Pulmonary artery endothelial cell (primary cell): ENCODE measurements at places on chromosomes 2 and 18.

DNA sequence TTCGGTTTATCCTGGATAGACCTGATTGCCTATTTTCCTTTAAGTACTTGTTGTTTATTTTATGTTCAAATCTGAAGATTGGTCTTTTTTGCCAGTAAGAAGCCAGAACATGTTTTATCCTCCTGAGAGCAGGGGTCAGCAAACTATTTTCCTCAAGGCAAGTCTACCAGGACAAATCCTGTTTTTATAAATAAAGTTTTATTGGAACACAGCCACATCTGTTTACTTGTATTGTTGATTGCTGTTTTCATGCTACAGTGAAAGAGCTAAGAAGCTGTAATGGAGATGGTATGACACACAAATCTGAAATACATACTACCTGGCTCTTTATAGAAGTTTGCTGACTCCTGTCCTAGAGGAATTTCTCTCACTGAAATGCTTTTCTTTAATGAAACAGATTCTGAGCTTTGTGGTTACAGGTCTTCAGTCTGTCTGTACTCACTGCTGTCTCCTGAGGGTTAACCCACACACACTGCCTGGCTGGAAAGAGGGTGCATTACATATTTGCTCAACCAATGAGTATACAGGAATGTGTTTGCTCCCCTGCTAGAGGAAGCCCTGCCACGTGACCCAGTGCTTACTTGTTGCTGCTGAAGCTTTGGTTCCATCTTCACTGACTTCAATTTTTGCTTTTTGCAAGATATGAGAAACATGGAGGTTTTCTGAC is 22.6 kb downstream of the MRPL44 start:
- no peak for DNase-seq

DNA sequence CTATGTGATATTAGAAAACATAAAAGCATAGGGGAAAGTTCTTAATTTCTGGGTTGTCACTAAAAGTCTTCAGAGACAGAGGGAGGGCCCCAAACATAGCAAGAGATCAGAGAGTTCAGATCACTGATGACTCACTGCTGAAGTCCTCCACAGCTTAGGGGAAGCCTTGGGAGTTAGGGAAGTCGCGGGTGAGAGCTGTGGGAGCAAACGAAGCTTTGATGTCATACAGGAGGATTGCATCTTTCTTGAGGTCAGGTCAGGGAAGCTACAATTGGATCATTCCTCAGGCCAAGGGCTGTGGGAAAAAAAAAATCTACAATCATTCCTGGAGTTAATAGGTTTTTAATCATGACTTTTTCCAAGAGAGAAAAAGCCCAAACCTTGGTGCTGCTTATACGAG is 96.2 kb downstream of the COPS8 start:
- no peak for DNase-seq

DNA sequence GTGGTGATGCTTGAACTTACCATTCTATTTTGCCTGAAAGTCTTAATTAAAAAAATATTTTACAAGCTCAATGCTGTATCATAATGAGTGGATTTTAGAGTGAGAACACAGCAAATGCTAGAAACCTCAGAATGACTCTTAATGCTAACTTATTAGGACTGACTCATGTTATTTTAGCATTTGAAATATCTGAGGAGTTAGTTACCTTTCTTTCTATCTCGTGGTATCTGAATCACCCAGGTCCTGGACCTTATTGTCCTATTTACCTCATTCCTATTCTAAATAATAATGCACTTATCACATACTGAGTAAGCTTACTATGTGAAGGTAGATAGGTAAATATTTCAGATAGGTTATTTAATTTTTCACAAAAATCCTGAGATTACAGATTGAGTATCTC is 70.7 kb downstream of the SOS1 start:
- DNase-seq: no peak

GRCh38 chr18:22238681-22239080 is 69.3 kb downstream of the GATA6 start:
- DNase-seq: no peak

- no peak for DNase-seq
These were observed 9.4 kb upstream of the MOCOS start for GRCh38 chr18:36177913-36178312.

GRCh38 chr2:28670856-28671255 is 80.8 kb upstream of the PPP1CB start:
- no peak for DNase-seq

DNA sequence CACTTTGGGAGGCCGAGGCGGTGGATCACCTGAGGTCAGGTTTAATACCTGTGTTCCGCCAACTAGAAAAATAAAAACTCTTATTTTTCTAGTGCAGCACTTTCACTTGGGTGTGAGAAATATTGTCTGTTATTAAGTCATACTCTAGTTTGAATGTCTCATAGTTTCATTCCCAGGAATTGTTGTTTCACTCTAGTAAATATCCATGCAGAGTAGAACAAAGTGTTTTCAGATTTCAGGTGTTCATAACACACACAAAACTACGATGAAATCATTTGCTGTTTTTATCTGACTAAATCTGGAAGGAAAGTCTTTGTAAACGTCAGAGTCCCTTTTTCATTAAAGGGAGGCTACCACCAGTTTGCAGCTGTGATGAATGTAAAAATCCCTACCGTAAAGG is 4.0 kb downstream of the FAM117B start:
- DNase-seq: no peak

DNA sequence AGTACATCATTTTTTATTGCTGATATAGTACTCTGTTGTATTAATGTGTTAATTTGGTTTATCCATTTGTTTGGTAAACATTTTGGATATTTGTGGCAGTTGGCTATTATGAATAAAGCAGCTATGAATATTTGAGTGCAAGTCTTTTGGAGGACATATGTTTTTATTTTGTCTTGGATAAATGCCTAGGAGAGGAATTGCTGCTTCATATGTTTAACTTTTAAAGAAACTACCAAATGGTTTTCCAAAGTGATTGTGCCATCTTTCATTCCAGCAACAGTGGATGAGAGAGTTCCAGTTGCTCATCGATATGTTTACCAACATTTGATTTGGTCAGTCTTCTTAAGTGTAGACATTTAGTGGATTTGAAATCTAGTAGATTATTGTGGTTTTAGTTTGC is 51.8 kb downstream of the MERTK start:
- DNase-seq: no peak

DNA sequence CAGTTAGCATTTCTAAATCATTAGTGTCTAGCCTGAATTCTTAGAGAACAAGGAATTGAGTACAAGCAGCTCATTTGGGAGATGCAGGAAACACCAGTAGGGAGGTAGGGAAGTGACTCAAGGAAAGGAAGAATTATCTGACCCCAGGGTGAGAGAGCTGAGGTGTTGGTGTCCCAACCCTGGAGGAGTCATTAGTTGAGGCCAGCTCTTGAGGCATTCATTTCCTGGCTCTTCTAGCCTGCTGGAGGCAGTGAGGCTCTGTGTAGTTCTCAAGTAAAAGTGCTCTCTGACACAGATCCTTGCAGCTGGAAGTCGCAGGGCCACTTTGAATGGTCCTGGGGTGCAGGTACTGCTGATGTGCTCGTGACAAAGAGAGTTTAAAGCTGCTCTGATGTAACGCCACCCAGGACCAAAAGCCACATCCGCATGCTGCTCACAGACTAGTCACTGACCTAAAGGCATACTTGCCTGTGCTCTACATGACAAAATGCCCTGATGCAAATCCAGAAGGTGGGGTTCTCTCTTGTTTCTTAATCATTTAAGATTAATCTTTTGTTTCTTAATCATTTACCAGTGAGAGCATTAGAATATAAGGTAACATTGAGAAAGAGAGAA is 299.5 kb upstream of the LYPD1 start:
- no peak for DNase-seq

GRCh38 chr2:158998551-158999248 is 30.3 kb downstream of the TANC1 start:
- peak; percentile 73 for DNase-seq

DNA sequence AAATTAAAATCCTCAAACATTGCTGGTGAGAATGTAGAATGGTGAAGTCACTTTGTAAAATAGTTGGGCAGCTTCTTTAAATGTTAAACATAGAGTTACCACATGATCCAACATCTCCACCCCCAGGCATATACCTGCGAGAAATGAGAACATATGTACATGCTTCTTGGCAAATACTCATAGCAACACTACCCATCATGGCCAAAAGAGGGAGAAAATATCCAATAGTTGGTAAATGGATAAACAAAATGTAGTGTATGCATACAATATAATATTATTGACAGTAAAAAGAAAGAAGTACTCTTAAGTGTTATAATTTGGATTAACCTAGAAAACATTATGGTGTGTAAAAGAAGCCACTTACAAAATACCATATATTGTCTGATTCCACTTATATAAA is 185.9 kb downstream of the CDH7 start:
- DNase-seq: no peak

DNA sequence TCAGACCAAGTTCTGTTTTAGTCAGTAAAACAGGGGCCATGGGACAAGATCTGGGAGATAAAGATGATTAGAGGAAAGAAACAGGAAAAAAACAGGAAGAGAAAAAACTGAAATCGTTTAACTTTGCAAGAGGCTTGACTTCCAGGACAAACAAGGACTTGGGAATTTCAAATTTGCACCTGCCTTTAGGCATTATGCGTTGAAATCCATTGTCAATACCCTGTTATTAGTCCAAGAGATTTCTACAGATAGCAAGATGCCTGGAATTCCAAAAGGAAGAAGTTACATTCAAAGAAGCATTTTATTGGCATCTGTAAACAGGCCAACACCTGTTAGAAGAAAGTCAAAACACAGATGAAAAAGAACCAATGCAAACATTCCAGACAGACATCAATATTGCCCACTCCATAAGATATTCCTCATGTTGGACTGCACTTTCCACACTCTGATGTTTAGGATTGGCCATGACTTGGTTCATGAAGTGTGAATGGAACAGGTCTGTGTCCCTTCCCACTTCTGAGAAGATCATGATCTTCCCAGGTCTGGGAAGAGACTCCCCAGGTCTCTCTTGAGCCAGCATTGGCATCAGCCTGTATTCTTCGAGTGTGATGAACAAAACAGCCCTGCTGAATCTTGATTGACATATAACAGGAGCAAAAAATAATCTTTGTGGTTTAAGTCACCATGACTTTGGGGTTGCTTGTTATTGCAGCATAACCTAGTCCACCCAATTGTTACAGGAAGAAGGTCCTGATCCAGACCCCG is 181.4 kb upstream of the FN1 start:
- DNase-seq: no peak

DNA sequence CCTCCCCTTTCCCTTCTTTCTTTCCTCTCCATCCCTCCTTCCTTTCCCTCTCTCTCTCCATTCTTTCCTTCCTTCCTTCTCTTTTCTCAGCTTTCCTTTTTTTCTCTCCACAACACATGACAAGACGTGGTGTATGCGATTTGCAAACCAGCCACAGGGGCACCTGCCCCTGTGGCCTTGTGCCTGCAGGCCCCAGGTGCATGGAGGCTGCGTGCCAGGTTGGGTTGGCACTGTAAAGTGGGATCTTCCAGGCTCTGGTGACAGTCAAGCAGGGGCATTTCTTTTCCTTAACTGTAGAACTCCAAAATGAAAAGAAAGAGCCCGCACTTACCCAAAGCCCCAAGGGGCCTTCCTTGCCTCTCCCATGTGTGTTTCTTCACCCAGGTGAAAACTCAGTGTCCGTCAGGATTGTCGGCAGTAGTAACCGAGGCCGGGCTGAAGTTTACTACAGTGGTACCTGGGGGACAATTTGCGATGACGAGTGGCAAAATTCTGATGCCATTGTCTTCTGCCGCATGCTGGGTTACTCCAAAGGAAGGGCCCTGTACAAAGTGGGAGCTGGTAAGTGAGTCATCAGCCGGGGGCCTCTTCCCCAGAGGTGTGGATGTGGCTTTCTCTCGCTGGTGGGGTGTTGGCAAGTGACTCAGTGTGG is 50.9 kb downstream of the MARCO start:
- DNase-seq: no peak

GRCh38 chr2:158211502-158211901 is 109.8 kb downstream of the UPP2 start:
- DNase-seq: no peak

- DNase-seq: no peak
These were observed 132.2 kb upstream of the ZFP36L2 start for GRCh38 chr2:43358410-43359201.

GRCh38 chr2:233273120-233273519 is 21.6 kb downstream of the ATG16L1 start:
- DNase-seq: no peak

GRCh38 chr2:64945973-64946768 is 43.0 kb upstream of the SLC1A4 start:
- DNase-seq: no peak

DNA sequence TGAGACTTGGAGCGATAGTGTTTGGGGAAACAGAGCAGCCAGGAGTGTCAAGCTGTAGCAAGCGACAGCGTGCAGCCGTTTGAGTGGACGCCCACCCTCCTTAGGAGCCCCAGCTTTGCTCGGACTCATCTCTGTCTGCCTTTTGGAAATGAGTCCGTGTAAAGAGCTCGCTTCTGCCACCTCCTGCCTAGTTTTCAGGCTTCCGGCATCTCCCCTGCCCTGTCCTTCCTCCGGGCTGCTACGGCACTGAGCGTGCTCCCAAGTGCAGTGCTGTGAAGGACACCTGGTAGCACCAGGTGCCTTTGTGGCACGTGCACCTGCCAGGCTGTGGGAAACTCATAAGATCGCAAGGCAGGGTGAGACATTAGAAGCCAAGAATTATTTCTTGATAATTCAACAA is 117.1 kb downstream of the RNF144A start:
- no peak for DNase-seq

- DNase-seq: no peak
These were observed 88.7 kb upstream of the EFEMP1 start for GRCh38 chr2:56012221-56012765.

DNA sequence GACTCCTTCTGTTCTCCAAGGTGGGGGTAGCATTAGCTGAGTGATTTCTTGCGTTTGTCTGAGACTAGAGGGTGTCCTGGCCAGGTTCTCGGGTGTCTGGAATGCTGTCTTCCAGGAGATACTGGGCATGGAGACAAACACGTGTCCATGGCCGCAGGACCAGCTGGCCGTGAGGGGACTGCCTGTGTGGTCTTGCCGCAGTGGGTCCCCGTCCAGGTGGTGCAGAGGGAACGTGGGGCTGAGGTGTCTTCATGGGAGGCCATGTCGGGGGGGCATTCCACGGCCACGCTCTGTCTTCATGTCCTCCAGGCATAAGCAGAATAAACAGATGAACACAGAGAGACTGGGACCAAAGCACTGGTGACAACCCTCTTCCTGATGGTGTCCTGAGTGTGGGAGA is 66.6 kb downstream of the SMIM21 start:
- DNase-seq: no peak

GRCh38 chr2:99072551-99072950 is 69.0 kb upstream of the C2orf15 start:
- DNase-seq: no peak
